Sciatic nerve (tissue), 2 donors: ENCODE measurements at places on chromosomes 16 and 17.

- no peak for DNase-seq
Measured at GRCh38 chr17:55202896-55203295, 61.9 kb upstream of the HLF start.

- no peak for DNase-seq
Measured at GRCh38 chr16:84631153-84631466, 13.2 kb upstream of the COTL1 start.

- DNase-seq = no peak
Measured at GRCh38 chr16:49811644-49812334, 44.1 kb downstream of the ZNF423 start.

GRCh38 chr17:55420067-55420775 lies 1.4 kb downstream of the MMD start:
- DNase-seq = no peak

GRCh38 chr17:38585056-38585917 lies 20.5 kb downstream of the SRCIN1 start:
- no peak for DNase-seq

- DNase-seq = no peak
Measured at GRCh38 chr17:21297597-21297996, 13.1 kb downstream of the MAP2K3 start.

DNA sequence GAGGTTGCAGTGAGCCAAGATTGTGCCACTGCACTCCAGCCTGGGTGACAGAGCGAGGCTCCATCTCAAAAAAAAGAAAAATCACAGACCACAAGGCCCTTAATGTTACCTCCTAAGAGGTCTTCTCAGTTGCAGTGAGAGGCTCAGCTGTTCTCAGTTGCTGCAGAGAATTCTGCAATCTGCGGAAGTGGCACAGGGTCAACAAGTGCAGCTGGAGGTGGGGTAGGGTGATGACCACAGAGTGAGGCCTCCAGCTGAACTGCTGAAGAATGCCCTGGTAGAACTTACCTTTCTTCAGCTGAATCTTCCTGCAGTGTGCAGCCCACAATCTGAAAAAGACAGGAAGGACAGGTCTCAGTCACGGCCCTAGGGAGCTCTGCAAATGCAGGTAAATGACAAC lies 26.3 kb downstream of the CNTNAP1 start:
- DNase-seq = no peak

- no peak for DNase-seq
Measured at GRCh38 chr16:28181515-28181914, 30.2 kb downstream of the XPO6 start.

DNA sequence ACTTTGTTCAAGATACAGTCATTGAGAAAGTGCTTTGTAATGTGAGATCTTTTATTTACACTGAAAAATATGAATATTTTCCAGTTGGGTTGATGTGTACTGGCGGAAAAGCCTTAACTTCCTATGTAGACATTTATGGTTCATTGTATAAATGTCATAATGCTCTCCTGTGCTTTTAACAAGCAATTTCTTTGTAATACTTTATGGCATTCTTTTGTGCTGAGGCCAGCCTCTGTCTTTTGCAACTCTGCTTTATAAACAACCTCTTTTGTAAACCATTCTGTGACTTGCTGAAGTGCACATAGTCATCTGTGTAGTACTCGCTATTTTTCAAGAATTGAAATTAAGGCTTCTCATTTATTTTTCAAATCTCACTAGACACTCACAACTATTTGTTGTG lies 291.2 kb downstream of the CDH11 start:
- no peak for DNase-seq

DNA sequence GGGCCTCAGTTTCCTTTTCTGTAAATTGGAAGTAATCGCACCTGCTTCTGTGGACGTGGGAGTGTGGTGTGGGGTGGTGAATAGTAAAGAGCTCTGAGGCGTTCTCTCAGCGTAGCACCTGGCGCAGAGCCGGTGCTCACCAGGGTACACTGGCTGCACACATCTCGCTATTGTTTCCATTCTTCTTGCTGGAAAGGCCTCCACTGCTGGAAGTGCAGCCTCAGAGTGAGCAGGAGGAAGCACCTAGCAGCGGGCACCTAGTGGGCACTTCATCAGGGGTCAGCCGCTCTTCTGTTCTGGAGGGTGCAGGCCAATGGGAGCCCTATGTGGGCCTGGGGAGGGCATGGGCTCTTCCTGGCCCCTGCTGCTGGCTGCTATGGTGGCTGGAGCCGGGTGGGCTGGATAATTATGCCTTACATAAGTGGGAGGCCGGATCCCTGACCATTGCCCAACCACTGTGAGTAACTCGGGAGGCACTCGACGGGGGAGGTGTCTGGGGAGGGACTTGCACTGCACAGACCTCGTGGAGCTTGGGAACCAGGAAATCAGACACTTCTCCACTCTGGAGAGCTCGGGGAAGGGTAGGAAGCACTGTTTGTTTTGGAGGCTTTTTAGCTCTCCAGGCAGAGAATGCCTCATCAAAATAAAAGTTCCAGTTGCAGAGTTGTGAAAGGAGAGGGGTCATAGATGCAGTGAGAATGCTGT lies 1.7 kb downstream of the MAP2K3 start:
- DNase-seq = peak; percentile 90

DNA sequence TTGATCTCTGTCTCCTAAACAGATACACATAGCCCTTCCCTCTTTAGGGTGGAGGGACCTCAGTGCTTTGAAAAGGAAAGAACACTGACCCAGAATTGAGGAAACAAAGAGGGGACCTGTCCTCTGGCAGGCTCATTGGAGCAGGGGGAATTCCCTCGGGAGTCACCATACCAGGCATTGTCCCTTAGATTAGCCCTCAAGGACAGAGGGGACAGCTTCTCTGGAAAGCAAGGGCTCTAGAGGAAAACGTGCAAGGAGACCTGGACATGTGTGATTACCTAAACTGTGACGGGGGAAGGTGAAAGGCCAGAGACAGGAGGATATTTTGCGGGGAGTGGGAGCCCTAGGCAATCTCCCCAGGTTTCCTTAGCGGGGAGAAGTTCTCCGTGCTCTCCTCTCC lies 7.6 kb upstream of the FZD2 start:
- no peak for DNase-seq

GRCh38 chr17:31269578-31269983 lies 27.5 kb downstream of the OMG start:
- DNase-seq = no peak

GRCh38 chr16:85584819-85585282 lies 28.3 kb upstream of the GSE1 start:
- no peak for DNase-seq

- DNase-seq = no peak
Measured at GRCh38 chr16:70393662-70394061, 45.2 kb downstream of the ST3GAL2 start.

- DNase-seq = no peak
Measured at GRCh38 chr17:692116-692515, 22.5 kb downstream of the VPS53 start.

- no peak for DNase-seq
Measured at GRCh38 chr16:63415014-63415413, 1378.8 kb upstream of the CDH8 start.
